ENCODE measurements at places on chromosomes 1 and 21.

DNA sequence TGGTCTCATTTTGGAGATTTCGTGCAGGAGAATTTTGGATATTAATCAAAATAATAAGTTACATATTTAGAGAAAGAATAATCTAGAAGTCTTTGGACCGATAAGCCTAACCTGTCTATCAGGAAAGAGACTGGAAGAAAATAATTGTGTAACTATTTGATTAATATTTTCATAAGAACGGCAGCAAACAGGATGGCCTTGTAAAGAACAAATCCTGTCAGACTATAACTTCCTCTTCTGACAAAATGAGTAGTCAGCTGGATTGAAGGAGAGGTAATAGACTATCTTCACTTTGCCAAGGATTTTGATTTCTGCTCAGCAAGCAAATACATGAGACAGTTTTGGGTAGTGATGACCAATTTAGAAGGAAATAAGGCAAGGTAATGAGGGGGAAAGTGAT is 12.7 kb upstream of the RYR2 start:
- DNase-seq, result no peak

DNA sequence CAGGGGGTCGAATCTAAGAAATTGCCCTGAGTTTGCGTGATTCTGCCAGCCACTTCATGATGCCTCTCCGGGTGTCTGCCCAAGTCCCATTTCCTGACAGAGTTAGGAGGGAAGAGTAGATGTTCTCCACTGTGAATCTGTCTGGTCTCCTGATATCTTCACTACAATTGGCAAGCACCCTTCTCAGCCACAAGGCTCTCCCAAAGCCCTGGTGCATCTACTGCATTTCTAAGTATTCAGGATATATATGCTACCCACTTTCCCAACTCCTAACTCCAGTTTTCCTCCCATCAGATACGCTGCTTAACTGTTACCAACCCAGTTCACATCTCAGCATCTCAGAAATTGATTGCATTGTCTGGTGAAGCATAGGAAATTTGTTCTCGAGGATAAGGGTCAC is 25.9 kb upstream of the OVAAL start:
- no peak for DNase-seq

DNA sequence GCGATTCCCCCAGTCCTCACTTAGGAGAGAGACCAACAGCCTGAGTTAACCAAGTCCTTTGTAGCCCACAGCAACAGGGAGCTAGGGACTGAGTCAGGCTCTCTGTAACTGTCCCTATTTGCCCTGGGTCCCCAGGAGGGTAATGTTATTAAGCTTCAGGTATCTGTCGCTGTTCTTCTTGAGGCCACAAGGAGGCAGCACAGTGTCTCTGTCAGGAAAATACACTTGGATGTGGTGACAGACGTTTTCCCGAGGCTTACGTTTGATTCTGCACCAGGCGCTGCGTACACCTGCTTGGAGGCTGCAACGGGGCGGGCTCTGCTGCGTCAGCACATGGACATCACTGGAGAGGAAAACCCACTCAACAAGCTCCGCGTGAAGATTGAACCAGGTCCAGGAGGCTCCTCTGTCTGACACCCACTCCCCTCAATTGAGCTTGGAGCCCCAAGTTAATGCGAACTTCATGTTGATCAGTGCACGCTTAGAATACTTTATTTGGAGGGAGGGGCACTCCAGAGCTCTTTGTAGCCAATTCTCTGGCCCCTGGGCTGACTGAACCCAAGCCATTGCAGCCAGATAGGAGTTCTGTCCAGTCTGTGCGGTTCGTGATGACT is 10.7 kb upstream of the ELF3 start:
- DNase-seq, result peak; percentile 60

GRCh38 chr21:28229814-28230213 is 762.9 kb downstream of the LTN1 start:
- DNase-seq, result no peak

GRCh38 chr1:202411422-202411821 is 62.9 kb downstream of the PPP1R12B start:
- DNase-seq, result no peak

- DNase-seq, result no peak
Measured at GRCh38 chr21:29481641-29482040, 182.9 kb downstream of the BACH1 start.

DNA sequence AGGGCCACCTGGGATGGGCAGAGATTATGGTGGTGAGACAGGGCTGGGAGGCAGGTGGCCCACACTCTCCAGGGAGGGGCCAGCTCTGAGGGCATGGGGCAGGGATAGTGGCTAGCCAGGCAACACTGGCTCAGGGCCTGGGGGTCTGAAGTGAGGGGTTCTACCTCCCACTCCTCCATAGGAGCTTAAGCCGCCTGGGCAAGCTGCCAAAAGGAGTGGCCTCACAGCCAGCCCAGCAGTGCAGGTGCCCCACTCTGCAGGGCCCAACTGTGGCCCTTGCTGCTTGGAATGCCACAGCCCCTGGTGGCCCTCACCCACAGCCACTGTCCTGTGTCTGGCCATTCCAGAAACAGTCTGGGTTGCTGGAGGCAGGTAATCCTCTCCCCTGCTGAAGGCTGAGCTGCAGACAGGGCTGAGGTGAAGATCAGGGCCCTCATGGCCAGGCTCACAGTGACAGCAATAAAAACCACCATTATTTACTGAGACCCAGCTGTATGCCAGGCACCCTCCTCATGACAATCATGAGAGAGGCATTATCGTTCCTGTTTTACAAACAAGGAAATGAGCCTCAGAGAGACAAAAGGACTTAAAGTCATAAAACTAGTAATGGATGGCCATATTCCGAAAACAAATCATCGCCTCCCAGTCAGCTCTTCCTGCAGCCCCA is 31.0 kb downstream of the KIF21B start:
- DNase-seq, result no peak

DNA sequence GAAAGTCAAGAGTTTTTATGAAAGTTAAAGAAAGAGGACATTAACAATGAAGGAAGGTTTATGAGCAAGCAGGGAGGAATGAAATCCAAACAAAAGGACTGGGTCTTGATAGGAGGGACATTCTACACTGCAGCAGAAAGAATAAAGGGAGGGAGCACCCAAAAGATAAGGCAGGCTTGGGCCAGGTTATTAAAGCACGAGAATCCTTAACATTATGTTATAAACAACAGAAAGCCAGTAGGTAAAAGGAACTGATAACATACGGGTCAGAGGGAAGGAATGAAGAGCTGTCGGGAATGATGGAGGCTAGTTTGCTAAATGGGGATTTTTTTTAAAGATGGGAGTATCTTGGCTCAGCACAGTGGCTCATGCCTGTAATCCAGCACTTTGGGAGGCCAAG is 19.4 kb downstream of the LPGAT1 start:
- DNase-seq, result no peak

DNA sequence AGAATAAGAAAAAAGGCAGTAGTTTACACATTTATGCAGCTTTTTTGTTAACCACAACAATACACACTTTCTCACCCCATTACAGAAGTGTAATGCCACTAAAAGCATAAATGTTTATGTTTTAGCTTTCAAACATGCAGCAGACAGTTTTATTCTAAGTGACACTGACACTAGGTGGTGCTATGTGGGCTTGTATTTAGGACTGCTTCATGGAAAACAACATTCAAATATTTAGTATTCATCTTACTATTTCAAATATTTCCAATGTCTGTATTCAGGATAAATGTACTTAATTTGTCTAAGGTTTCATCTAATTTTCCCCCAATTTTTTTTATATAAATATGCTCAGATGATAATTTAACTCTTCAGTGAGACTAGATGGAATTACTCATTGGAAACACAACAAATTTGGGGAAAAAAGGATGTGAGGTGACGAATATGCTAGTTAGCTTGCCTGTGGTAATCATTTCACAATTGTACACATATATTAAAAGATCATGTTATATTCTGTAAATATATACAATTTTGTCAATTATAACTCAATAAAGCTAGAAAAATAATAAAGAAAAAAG is 71.4 kb downstream of the USP1 start:
- DNase-seq, result no peak

DNA sequence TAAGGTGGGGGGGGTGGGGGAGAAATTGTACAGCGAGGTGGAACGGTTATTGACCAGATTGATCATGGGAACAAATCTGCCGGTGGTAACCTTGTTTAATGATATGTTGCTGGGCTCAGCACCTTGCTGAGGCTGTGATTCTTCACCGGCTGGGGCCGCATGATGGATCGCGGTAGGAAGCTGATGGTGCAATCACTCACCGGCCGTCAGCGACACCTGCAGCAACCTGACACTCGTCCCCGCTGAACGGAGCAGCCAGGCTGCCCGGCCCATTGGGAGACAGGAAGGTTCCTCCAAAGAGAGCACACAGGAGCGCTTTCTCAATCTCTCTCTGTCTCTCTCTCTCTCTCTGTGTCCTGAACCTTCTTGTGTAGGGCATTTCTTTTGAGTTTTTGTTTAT is 128.5 kb upstream of the RRP15 start:
- no peak for DNase-seq

GRCh38 chr1:202291961-202292712 is 49.6 kb downstream of the UBE2T start:
- no peak for DNase-seq

GRCh38 chr21:35168735-35169134 is 119.6 kb upstream of the RUNX1 start:
- no peak for DNase-seq

- DNase-seq, result no peak
Measured at GRCh38 chr21:24265987-24266386, 1341.3 kb downstream of the MRPL39 start.

DNA sequence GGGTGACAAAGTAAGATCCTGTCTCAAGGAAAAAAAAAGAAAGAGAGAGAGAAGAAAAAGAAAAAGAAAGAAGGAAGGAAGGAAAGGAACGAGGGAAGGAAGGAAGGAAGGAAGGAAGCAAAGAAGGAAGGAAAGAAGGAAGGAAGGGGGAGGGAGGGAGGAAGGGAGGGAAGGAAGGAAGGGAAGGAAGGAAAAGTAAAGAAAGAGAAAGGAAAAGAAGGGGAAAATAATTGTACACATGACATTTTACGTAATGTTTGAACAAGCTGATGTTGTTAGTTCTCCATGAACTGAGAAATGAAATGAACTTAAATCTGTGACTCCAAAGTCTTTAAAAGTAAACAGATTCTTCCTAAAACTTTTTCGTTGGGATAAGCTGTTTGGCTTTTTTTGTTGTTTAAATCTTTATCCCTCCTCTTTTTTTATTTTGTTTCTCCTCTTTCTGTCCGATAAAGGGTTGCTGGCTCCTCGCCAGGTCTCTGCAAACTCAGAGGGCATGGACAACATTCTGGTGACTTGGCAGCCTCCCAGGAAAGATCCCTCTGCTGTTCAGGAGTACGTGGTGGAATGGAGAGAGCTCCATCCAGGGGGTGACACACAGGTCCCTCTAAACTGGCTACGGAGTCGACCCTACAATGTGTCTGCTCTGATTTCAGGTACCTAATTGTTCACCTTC is 59.8 kb downstream of the IL12RB2 start:
- no peak for DNase-seq

GRCh38 chr1:244065063-244065793 is 14.1 kb downstream of the ZBTB18 start:
- DNase-seq, result no peak

DNA sequence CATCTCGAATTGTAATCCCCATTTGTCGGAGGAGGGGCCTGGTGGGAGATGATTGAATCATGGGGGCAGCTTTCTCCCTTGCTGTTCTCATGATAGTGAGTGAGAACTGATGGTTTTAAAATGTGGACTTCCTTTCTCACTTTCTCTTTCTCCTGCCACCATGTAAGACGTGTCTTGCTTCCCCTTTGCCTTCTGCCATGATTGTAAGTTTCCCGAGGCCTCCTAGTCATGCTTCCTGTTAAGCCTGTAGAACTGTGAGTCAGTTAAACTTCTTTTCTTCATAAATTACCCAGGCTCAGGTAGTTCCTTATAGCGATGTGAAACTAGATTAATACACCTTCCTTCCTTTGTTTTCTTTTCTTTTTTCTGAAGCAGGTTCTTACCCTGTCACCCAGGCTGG is 13.9 kb downstream of the DNAJC6 start:
- no peak for DNase-seq

DNA sequence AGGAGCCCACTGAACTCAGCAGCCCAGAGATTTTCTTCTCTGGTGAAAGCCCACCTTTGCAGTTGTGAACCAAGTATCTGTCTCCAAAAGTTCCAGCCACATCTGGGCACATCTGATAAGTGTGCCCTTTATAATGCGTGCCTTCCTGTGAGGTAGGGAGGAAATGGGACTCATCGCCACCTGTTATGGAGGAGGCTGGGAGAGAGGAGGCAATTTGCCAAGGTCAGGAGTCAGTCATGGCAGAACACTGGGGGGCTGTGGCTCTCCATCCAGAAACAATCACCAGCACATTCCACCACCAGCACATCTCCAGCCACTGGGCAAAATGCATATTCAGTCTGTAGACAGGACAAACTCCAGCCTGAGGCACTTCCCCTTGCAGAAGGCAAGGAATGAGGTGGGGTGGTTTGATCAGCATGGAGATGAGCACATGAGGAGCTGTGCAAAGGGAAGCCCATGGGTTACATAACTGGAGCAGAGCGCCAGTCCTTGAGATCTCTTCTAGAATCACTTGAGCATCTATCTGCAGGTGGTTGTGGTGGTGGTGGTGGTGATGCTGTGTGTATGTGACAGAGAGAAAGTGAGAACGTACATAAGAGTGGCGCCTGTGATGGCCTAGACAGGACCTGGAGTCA is 15.0 kb upstream of the LEMD1 start:
- DNase-seq, result no peak

DNA sequence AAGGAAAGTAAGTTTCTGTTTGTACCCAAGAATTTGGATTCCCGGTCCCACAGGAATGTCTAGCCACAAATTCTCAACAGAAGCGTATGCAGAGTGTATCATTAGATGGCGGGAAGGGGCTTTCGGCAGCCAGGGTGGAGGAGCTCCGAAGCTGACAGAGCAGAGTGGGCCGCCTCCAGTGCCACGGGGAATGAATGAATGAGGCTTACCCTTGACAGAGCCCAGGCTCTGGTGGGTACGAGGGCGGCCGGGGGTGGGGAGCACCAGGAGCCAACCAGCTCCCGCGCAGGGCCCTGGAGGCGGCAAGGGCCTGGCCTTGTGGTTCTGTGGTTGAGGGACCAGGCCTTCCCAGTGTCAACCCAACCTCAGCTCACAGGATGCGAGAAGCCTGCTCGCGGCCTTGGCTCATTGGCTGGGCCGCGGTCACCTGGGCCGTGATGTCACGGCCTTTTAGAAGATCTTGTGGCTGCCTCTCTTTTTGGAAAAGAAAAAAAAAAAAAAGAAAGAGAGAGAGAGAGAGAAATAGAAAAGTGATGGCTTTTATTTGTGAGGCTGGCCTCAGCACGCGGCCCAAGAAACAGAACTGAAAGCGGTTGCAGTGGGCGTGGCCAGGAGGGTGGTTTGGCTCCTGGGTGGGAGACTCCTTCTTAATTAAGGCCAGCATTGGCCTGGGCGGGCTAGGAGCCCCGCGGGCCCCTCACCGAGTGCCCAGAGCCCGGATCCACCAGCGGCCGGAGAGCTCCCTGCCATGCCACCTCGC is 34.9 kb upstream of the RUNX3 start:
- no peak for DNase-seq

DNA sequence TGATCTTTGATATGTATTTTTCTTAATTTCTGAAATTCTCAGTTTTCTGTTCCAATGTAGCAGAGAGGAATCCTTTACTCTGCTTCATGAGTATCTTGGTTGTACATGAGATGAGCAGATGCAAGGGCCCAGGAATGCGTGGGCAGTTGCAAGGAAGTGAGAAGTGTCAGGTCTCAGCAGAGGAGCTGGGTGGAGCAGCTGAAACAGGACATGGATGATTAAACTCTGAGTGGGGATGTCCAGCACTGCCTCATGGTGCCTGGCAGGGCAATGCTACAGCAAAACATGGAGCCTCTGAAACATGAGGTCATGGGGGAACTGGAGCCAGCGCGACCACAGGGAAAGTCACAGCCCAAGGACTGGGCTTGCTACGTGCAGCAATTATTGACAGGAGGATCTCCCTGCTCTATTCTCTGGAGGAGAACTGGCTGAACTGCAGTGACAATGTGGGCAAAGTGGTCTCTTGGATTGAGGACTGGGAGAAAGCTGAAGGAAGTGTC is 48.4 kb downstream of the COLGALT2 start:
- DNase-seq, result no peak
